ENCODE measurements at places on chromosomes 12 and 14.

DNA sequence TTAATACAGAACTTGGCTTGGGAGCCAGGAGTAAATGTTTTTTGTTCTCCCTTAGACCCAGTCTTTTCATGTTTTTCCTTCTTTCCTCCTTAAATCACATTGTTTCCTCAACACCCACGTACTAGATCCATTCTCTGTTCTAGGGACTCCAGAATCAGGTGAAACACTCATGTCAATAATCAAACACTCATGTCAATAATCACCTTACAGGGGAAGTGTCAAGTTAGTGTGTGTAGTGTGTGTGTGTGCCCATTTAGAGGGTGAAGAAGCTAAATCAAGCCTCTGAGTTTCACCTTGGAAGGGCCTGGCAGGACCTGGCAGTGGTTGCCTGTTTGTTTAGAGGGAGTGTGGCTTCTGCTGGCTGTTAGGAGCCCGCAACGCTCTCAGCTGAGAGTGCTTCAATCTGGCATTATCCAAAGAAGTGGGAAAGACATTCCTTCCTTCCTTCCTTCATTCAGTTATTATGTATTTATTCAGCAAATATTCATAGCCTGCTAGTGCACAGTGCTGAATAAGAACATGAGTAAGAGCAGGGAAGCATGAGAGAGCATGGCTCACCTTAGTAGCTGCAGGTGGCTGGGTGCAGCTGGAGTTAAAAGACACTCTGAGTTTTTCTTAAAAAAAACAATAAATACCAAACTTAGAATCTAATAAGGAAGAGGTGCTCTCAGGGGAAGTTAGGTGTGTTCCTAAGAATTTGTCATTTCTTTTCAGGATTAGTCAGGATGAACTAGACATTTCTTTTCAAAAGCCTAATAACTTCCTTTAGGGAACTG is 17.6 kb upstream of the EID3 start:
- DNase-seq: no peak

DNA sequence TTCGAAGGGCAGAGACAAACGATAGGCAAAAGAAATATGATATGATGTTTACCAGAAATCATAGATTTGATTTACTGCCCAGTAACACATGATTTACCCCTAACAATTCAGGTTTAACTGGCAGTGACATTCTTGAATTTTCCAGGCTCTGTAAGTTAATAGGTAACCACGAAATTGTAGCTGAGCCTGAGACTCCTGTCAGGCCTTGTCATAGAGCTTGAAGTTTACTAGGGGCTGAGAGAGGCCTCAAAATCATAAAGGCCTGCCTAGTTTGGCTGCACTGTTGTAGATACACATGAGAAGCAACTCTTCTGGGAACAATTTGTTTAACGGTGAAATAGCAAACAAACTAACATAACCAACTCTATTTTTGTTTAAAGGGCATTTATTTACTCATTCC is 3.3 kb downstream of the ERP27 start:
- DNase-seq: no peak

GRCh38 chr12:62686938-62687337 is 220.3 kb downstream of the MON2 start:
- DNase-seq: no peak

DNA sequence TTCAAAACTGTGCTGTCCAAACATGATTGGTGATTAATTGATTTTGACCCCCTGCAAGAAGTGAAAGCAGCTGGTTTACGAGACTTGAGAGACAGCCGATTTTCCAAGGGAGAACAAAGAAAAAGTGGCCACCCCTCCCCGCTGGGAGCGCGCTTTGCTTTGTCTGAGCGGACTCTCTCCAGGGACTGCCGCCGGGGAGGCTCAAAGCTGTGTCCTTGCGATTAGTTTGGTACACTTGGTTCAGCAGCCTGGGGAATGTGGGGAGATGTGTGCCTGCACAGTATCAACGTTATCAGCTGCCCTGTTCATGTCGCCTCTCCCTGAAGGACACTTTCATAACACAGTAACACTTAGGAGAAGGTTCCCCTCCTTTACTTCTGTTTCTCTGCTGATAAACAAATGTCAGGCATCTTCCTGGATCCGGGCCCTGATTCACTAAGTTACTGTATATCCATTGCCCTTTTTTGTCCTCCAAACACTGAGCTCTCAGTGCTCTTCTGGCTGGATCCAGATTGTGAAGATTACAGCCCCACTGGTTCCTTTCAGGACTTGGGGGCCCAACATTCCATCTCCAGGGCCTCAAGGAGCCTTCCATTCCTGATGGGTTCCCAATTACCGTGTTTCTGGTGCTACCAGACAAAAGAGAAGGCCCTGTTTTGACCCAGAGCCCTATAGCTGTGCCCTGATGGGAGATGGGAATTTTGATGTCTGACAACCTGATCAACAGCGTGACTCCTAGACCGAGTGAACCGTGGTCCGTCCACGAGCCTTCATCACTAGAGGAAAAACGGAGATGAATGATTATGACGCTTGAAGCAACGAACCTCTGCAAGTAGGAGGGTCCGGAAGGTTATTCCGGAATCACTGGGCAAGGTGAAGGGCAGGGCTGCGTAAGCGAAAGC is 31.7 kb upstream of the TUBA1C start:
- DNase-seq: no peak

DNA sequence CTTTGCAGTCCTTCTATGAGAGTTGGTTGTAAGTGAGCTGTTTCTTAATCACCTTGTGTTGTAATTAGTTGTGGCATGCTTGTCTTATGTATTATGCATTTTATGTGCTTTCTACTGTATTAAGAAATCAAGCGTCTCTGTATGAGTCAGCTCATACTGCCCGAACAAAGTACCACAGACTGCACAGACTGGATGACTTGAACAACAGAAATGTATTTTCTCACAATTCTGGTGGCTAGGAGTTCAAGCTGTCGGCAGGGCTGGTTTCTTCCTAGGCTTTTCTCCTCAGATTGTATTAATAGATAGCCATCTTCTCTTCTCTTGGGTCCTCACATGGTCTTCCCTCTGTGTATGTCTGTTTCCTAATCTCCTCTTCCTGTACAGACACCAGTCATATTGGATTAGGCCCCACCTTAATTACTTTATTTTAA is 77.7 kb downstream of the FLRT2 start:
- no peak for DNase-seq

DNA sequence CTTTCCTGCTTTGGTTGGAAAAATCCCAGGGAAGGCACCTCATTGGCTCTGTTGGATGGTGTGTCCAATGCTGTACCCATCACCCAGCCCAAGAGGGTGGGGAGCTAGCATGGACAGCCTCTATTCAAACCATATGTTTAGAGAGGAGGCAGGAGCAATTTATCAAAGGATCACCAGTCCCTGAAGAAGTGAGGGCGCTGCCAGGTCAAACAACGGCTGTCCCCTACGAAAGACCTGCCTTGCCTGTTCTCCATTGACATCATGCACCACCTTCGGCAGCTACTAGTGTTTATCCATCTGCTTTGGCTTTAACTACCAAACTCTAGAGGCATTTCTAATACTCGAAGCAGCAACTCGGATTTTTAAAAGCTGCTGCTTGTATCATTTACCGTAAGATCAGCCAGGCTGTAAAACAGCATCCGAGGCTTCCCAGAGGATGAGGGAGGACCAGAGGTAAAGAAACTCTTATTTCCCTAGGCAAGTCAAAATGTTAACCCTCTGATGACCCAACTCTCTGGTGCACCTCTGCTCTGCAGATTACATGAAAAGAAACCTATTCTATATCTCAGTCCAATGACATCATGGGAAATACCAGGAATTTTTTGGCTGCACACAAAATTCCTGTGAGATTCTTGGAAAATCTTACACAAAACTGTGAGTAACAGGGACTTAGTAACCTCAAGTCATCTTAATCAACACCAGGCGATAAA is 720.9 kb upstream of the TBX3 start:
- DNase-seq: no peak

- DNase-seq: no peak
Measured at GRCh38 chr12:45269412-45269751, 53.5 kb downstream of the ANO6 start.

- no peak for DNase-seq
Measured at GRCh38 chr14:51644217-51644933, 7.3 kb upstream of the FRMD6 start.

DNA sequence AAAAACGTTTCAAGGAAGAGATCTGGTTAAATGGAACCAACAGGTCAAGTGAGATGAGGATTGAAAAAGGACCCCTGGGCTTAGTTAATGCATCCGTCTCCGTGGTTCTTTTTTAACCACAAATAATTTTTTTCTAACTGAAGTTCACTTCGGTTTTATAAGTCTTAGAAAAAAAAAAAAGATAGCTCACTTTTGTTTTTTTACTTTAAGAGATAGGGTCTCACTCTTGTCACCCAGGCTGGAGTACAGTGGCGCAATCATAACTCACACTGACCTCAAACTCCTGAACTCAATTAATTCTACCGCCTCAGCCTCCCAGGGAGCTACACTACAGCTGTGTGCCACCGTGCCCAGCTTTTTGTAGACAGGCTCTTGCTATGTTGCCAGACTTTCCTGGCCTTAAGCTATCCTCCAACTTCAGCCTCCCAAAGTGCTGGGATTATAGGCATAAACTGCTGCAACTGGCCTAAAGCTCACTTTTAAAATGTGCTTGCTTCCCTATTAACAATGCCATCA is 11.8 kb downstream of the HNRNPC start:
- no peak for DNase-seq

GRCh38 chr12:107229827-107230226 is 136.5 kb upstream of the CRY1 start:
- DNase-seq: no peak

DNA sequence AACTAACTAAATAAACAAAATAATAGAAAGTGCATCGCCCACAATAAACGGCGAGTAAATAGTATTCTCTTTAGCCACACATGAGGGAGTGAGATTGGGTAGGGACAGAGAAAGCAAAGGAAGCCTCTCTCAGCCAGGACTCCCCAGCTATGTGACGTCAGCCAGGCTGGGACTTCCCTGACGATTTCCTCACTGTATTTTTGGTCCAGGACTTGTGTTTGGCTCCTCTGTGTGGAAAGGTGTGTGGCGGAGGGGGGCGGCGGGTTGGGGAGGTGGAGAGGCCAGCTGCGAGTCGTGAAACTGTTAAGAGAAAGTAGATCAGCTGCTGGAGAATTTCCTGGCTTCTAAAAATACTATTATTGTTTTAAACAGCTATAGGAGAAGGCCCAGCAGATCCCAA is 1124.6 kb downstream of the AACS start:
- DNase-seq: no peak

DNA sequence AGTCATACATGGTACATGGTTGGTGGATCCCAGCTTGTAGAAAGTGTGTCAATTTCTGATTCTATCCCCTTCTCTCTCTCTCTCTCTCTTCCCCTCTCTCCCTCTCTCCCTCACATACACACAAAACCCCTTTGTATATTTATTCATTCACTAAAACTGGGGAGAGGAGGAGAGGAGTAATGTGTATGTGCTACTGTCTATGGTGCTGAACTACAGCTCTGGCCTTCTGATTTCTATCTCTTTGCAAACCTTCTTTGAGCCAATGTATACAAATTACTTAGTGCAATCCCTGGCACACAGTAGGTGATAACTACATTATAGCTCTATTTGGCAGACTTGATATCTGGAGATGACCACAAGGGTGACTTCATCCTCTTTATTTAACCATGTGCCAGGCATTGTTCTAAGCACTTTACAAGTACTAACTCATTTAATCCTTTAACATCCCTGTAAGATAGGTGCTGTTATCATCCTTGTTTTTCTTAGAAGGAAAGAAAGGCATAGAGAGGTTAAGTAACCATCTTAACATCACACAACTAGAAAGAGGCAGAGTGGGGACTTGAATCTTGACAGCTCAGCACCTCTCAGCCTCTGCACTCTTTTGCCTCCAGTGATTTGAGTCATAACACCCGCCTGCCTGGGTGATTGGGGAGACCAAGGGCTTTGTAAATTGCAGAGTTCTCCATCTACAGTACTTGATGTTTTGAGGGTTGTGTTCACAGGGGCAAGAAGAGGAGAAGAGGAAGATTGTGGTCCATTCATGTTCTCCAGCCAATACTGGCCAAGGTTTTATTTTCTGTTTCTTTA is 21.3 kb downstream of the RPH3A start:
- no peak for DNase-seq

GRCh38 chr12:33654313-33654712 is 214.7 kb upstream of the SYT10 start:
- no peak for DNase-seq

GRCh38 chr14:65132855-65133254 is 30.5 kb upstream of the MAX start:
- DNase-seq: no peak

DNA sequence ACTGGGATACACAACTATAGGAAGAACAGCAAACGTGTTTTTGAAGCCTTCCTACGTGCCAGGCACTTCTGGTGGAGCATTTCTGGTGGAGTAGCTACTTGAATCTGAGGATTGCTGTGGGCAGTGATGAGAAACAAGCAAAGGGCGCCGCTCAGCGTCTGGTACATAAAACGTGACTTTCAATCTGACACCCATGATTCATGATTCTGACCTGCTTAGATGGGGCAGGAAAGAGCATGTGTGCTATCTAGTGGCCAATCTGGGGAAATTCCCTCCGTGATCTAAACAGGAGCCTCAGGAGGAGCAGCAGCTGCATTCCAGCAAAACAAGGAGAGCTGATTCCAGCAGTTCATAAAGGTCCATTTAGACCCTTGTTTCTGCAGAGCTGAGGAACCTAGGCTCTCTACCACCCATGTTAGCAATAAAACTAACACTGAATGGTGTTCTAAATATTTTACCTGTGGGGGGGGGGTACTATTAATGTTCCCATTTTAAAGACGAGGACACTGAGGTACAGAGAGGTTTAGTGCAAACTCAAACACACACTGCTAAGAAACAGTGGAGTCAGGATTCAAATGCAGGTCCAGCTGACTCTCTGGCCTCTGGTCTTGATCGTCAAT is 37.8 kb downstream of the PAH start:
- DNase-seq: no peak

- DNase-seq: no peak
Measured at GRCh38 chr14:36967892-36968555, 204.4 kb downstream of the SLC25A21 start.

GRCh38 chr12:89155826-89156225 is 196.5 kb downstream of the DUSP6 start:
- no peak for DNase-seq

GRCh38 chr12:49976557-49976956 is 3.8 kb downstream of the AQP6 start:
- DNase-seq: no peak

GRCh38 chr12:75979181-75979580 is 52.4 kb downstream of the PHLDA1 start:
- DNase-seq: no peak

DNA sequence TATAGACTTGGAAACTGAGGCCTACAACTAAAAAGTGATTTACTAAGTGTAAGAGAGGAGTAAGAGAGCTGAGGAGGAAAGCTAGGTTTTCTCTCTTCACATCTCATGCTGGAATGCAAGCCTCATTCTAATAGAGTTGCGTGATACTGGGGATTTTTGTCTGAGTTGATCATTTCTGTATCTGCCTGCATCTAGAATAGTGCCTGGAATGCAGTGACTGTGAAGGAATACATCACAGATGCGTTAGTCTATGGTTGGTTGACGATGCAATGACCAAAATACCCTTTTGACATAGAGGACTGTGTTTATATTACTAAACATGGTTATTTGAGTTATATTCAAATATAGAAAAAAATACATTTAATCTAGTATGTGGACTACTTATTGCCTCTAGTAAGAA is 9.2 kb upstream of the TMEM117 start:
- DNase-seq: no peak

Measured in vagina (tissue), 2 donors.